Effector CD4-positive, alpha-beta T cell (primary cell): ENCODE measurements at places on chromosomes 13 and 19.

DNA sequence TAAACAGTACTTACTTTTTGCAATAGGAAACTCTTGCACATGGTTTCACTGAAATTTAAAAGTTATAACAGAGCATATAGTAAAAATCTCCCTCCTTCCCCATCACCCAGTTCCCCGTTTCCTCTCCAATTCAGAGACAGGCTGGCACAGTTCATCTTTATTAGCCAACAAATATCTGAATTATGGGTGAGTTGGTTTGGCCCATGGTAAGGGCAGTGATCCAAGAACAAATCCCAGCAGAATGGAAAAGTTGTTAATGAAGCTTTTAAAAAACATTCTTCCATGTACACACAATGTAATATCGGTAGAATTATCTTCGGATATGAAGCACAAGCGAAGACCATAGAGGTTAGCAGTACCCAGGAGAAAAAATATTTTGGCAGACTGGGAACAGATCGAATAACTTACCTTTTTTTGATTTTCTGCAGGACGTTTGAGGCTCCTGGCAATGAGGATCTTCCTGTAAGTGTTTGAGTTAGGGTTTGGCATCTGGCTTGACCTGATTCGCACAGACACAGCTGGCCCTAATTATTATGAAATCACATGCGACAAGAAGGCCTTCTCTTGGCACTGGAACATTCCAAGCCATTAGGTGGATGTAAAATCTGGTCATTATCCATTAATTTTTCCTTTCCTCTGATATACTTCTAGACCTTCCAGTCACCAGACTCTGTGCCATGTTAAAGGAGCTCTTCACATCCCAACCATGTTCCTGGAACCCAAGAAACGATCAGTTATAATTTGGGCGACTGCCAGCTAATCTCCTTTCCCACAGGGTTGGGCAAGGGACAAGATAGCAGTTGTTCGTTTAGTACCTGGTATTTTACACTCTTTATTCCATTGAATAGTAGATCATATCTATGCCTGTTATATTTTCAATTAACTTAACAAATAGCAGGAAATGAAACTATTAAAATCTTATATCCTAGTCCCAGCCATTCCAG lies 139.4 kb upstream of the TSC22D1 start:
- DNase-seq, result no peak

- DNase-seq, result no peak
These were observed 25.9 kb downstream of the IGFL2 start for GRCh38 chr19:46173886-46174480.

DNA sequence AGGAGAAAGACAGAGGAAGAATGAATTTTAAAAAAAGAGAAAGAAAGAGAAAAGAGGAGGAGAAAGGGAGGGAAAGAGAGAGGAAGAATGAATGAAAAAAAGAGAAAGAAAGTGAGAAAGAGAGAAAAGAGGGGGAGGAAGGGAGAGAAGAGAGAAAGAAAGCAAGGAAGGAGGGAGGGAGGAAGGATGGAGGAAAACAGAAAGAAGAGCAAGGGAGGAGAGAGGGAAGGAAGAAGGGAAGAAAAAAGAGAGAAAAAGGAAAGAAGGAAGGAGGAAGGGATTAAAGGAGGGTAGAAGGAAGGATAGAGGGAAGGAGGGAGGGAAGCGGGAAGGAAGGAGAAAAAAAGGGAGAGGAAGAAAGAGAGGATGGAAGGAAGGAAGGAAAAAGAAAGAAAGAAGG lies 122.3 kb upstream of the ZNF507 start:
- no peak for DNase-seq

DNA sequence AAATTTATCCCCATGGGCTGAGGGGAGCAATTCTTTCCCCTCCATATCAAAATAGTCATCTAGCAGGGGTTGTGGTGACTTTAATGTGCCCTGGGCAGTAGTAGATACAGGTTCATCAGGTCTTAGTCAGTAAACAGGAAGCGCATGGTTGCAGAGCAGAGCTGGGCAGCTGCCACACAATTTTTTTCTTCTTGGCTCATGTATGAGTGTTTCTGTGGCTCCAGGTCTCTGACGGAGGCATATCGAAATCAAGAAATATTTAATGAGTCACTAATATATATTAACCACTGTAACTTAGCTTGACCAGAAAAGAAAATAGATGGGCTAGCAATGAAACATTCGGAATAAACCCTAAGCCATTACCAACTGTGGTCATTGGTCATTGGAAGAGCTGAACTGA lies 68.4 kb upstream of the UBL3 start:
- DNase-seq, result no peak

- no peak for DNase-seq
These were observed 43.9 kb downstream of the RAP2A start for GRCh38 chr13:97477844-97478243.

- no peak for DNase-seq
These were observed 4.4 kb upstream of the TMEM272 start for GRCh38 chr13:51849145-51850101.

DNA sequence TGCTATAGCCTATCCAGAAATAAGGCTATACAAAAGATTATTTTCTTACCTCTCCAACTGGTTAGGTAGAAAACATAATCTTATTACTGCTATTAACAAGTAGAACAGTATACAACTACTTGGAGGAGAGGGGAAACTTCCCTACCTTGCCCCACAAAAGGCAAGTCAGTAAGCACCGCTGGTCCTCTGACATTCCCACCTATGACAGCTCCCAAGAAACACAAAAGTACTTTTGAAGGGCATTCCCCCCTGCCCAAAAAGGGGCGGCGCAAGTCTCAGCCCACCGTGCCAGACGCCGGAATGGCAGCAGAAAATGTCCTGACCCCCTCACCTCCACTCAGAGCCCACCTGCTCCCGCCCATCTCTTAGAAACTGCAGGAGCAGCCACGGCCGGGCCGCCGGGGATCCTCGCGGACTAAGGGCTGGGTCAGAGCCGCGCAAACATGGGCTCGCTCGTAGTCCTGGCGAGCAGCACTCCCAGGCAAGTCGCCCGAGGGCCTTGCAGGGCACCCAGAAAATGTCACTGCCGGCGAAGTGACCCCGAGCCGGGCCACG lies 437 bp downstream of the SUCLA2 start:
- no peak for DNase-seq

GRCh38 chr13:35649162-35649561 lies 172.7 kb upstream of the MAB21L1 start:
- DNase-seq, result no peak

DNA sequence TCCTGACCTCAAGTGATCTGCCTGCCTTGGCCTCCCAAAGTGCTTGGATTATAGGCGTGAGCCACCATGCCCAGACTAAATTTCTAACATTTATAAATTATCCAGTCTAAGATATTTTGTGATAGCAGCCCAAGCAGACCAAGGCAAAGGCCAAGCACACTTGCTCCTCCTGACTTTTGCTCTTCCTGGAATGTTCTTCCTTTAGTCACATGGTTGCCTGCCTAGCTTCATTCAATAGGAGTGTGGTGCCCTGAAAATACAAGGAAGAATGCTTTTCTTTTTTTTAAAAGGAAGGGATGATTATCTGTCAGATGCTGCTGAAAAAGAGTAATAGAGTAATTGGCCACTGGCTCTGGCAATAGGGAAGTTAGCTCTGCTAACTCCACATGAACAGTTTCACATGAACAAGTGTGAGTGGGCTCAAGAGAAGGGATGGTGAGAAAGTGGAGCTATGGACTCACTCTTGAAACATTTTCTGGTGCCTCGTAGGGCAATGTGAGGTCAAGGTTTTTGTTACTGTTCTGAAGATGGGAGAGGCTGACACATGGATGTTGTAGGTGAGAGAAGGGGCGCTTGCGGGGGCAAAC lies 47.1 kb downstream of the USPL1 start:
- no peak for DNase-seq

GRCh38 chr19:4781801-4782200 lies 9.7 kb upstream of the FEM1A start:
- DNase-seq, result no peak

- DNase-seq, result peak; percentile 83
These were observed at the start of gene LMTK3 for GRCh38 chr19:48511800-48512503. Gene LMTK3 (minus strand): TSS chr19:48511835. CDS start chr19:48511576, 259 bp downstream.

GRCh38 chr19:48918801-48919247 lies 14.7 kb upstream of the DHDH start:
- no peak for DNase-seq

DNA sequence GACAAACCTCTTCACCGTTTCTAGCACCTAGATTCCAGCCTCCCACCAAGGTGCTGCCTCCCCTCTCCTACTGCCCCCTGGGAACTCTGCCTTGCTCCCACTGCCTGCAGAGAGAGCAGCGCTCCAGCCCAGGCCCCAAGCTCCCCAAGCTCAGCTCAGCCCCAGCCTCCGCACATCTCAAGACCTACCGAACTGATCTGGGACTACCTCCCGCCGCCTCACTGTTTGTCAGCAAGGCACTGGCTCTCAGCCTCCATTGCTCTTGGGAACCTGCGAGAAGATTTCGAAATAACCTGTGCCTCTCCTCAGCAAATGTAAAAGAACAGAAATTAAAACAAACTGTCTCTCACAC lies 92.4 kb upstream of the GPR183 start:
- DNase-seq, result no peak

GRCh38 chr19:29861574-29861973 lies 49.8 kb downstream of the CCNE1 start:
- DNase-seq, result no peak

GRCh38 chr19:15717809-15718208 lies 10.0 kb upstream of the OR10H2 start:
- DNase-seq, result no peak

GRCh38 chr13:74732736-74733385 lies 598.7 kb upstream of the KLF12 start:
- DNase-seq, result no peak

DNA sequence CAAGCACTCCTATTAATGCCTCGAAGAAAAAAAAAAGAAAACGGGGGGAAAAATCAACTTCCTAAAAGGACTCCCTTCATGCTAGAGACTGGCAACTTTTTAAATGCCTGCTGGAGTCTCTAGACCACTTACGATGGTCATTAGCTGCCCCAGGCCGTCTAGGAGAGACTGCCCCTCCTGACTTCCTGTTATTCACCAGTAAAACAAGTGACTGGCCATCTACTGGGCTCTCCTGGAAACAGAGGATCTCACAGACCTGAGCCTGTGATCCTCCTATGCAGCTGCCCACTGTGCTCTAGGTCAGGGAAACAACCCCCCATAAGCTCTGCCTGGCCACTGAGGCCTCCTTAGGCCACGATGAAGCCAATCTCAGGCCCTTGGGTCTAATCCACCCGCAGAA lies 7.4 kb downstream of the ZNF266 start:
- no peak for DNase-seq

DNA sequence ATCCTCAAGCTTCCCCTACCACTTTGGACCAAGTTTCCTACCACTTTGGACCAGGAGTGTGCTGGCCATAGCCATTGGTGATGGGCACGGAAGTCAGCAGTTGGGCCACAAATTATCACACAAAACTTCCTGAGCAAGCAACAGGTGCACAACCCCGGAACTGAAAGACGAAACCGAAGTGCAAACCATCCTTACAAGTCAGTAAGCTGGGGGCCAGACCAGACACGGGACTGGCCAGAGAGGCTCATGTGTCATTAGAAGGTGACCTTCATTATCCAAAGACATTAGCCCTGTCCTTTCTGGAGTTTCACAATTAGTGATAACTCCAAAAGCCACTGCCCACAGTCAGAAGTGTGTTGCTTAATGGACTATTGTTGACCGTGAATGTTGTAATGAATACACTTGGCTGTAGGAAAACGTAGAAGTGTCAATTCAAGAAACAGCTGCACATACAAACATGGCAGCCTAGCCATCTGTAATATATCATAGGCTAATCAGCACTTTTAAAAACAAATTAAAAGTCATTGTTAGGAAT lies 244.1 kb upstream of the IRS2 start:
- no peak for DNase-seq

GRCh38 chr19:10431254-10431942 lies 11.1 kb downstream of the PDE4A start:
- peak; percentile 37 for DNase-seq

GRCh38 chr13:89751432-89751930 lies 1596.0 kb upstream of the MIR17HG start:
- no peak for DNase-seq

DNA sequence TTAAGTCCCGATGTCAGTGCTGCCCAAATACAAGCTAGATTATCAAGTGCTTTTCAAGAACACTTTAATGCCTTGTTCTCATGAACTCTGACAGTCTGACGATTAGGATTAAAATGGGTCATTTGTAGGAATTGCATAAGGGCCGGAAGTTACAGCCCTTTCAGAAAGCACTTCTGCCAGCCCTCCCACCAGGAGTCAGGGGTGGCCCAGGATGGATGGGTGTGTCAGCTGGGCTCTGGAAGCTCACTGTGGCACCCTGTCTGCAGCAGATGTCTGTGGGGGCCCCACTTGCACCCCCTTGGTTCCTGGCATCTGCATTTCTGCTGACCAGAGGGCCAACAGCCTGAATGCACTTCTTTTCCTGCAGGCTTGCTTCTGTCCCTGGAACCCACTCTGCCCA lies 712.7 kb downstream of the UQCRFS1 start:
- no peak for DNase-seq

GRCh38 chr13:66585669-66586203 lies 644.4 kb downstream of the PCDH9 start:
- no peak for DNase-seq
